ENCODE measurements at places on chromosomes 11 and 22.

DNA sequence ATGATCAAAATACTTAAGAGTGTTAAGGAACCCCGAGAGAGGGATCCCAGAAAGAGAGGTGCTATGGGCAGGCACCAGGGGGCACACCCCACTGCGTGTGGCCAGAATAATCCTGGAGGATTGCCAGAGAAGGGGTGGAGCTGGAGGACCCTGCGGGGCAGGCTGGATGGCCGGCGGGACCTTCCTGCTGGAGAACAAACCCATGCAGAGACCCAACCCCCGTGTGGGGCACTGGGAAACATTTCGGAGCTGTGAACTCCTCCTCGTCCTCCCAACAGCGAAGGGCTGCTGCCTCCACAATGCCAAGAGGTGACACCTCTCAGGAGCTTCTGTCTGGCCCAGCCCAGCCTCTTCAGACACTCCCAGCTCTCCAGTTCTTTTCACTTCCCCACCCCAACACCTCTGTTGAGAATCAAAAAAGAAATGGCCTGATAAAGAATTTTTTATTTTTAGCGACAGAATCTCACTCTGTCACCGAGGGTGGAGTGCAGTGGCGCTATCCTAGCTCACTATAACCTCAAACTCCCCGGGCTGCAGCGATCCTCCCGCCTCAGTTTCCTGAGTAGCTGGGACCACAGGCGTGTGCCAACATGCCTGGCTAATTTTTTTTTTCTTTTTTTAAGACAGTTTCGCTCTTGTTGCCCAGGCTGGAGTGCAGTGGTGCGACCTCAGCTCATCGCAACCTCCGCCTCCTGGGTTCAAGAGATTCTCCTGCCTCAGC, 25.6 kb downstream of the RHOD start:
- peaks cover 9% of the 10 kb centered on the region for H3K4me1 ChIP-seq
- H3K27me3 ChIP-seq = no peaks in the 10 kb centered on the region
- no peak for DNase-seq
- H3K27ac ChIP-seq = no peak overlapping the region

GRCh38 chr22:50730013-50730891, 7.8 kb upstream of the ACR start:
- H3K27ac ChIP-seq = no peak overlapping the region
- H3K36me3 ChIP-seq = no peaks in the 10 kb centered on the region
- H3K4me3 ChIP-seq = no peak overlapping the region
- no peaks in the 10 kb centered on the region for H3K4me1 ChIP-seq

- no peak overlapping the region for H3K27ac ChIP-seq
- H3K4me1 ChIP-seq = no peaks in the 10 kb centered on the region
- no peak for DNase-seq
- no peak overlapping the region for H3K4me3 ChIP-seq
- H3K36me3 ChIP-seq = no peaks in the 10 kb centered on the region
- H3K27me3 ChIP-seq = no peaks in the 10 kb centered on the region
Measured at GRCh38 chr22:33869946-33870345, 50.3 kb downstream of the LARGE1 start.

DNA sequence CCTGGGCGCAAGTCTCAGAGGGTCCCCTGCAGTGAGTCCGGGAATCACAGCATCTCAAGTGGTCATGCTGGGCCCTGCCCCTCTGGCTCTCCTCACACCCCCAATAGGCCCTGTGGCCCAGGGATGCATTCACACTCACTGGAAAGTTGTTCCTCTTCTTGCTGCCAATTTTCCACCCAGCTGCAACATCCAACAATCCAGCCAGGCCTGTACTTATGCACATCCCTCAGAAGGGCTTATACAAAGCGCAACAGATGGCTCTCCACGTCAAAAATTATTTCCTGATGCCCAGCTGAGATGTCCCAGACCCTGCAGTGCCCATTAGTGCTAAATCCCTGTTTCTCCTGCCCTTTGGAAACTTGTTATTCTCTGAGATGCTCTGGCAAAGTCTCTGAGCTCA, 407.8 kb upstream of the NARS2 start:
- H3K36me3 ChIP-seq = no peaks in the 10 kb centered on the region
- no peak overlapping the region for H3K4me3 ChIP-seq
- no peaks in the 10 kb centered on the region for H3K4me1 ChIP-seq
- no peak overlapping the region for H3K27ac ChIP-seq
- H3K27me3 ChIP-seq = no peaks in the 10 kb centered on the region

- H3K4me1 ChIP-seq = peaks cover 13% of the 10 kb centered on the region
- peaks cover 37% of the 10 kb centered on the region for H3K27me3 ChIP-seq
- no peak overlapping the region for H3K27ac ChIP-seq
Measured at GRCh38 chr11:128645968-128646367, 47.9 kb upstream of the FLI1 start.

GRCh38 chr11:24828938-24829605, 332.2 kb downstream of the LUZP2 start:
- H3K4me3 ChIP-seq = no peak overlapping the region
- no peaks in the 10 kb centered on the region for H3K4me1 ChIP-seq
- DNase-seq = no peak
- no peaks in the 10 kb centered on the region for H3K36me3 ChIP-seq
- H3K27ac ChIP-seq = no peak overlapping the region

GRCh38 chr11:105315287-105315686, 175.7 kb upstream of the CARD18 start:
- no peaks in the 10 kb centered on the region for H3K27me3 ChIP-seq
- no peak overlapping the region for H3K4me3 ChIP-seq
- H3K36me3 ChIP-seq = no peaks in the 10 kb centered on the region
- no peak overlapping the region for H3K27ac ChIP-seq

GRCh38 chr11:27557226-27557625, 50.7 kb upstream of the LIN7C start:
- no peaks in the 10 kb centered on the region for H3K36me3 ChIP-seq
- no peak overlapping the region for H3K4me3 ChIP-seq
- no peaks in the 10 kb centered on the region for H3K4me1 ChIP-seq
- H3K27ac ChIP-seq = no peak overlapping the region

- H3K36me3 ChIP-seq = no peaks in the 10 kb centered on the region
- H3K4me1 ChIP-seq = no peaks in the 10 kb centered on the region
- H3K27ac ChIP-seq = no peak overlapping the region
- no peak overlapping the region for H3K4me3 ChIP-seq
- peaks cover 23% of the 10 kb centered on the region for H3K27me3 ChIP-seq
- DNase-seq = no peak
Measured at GRCh38 chr11:7569044-7569443, 55.2 kb downstream of the PPFIBP2 start.

DNA sequence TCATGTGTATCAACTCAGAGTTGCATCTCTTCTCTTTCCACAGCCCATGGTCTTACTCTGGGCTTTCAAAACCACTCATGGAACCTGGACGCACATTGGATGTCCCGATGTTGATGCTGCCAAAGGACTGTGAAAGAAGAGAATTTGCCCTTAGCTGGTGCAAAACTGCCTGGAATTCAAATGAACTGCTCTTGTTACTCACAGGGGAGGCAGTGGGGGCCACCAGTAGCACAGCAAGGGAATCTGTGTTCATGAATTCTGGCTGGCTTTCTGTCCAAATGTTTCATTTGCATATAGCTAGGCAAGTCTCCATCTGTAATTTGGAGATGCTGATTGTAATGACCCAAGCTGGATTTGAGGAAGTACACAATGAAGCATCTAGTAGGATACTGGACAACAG, 24.9 kb downstream of the LMO2 start:
- no peaks in the 10 kb centered on the region for H3K36me3 ChIP-seq
- H3K4me1 ChIP-seq = peaks cover 4% of the 10 kb centered on the region
- no peak overlapping the region for H3K27ac ChIP-seq
- H3K27me3 ChIP-seq = peaks cover 63% of the 10 kb centered on the region
- no peak overlapping the region for H3K4me3 ChIP-seq
- no peak for DNase-seq

DNA sequence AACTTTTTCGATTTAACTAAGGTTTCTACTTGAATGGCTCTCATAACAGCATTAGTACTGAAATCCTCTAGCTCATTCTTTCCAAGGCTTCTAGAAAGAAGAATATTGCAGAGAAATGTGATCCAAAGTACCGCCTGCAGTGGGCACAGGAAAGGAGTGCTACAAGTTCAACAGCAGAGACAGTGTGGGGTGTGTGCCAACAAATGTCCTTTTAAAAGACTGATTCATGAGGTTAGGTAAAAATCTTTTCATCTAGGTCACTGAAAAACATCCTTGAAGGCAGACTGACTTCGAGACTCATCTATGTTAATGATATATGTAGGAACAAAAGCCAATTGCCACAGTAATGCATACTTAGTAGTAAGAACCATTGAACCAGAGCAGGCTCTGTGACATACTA, 349.1 kb upstream of the PITPNB start:
- DNase-seq = no peak
- H3K27me3 ChIP-seq = no peaks in the 10 kb centered on the region
- H3K36me3 ChIP-seq = no peaks in the 10 kb centered on the region
- H3K27ac ChIP-seq = no peak overlapping the region
- H3K4me3 ChIP-seq = no peak overlapping the region

- H3K27ac ChIP-seq = peak overlapping the region; percentile 93
- H3K36me3 ChIP-seq = peaks cover 33% of the 10 kb centered on the region
- H3K4me3 ChIP-seq = peak overlapping the region; percentile 94
- peaks cover 60% of the 10 kb centered on the region for H3K4me1 ChIP-seq
- DNase-seq = no peak
Measured at GRCh38 chr22:31291481-31292235, 630 bp downstream of the PIK3IP1 start.

GRCh38 chr11:102138670-102139069, 28.4 kb downstream of the YAP1 start:
- H3K36me3 ChIP-seq = no peaks in the 10 kb centered on the region
- H3K27me3 ChIP-seq = no peaks in the 10 kb centered on the region
- H3K4me1 ChIP-seq = no peaks in the 10 kb centered on the region

DNA sequence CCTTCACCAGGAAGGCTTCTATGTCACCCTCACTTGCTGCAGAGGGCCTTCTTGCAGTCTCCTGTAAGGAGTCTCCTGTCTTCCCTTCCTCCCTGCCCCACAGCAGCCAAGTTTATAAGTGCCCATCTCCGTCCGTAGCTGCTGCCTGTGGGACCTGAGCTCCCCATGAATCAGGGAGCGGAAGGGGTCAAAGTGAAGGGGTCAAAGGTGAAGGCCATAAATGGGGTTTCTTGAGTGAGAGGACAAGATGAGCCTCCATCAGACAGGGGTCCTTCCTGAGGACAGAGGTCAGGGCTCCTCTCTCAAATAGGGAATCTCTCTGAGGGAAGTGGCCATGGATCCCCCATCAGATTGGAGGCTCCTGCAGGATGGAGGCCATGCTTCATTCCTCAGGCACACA, 44.4 kb downstream of the ARRB1 start:
- H3K27ac ChIP-seq = no peak overlapping the region
- no peak overlapping the region for H3K4me3 ChIP-seq
- H3K36me3 ChIP-seq = no peaks in the 10 kb centered on the region
- no peaks in the 10 kb centered on the region for H3K27me3 ChIP-seq
- DNase-seq = no peak

DNA sequence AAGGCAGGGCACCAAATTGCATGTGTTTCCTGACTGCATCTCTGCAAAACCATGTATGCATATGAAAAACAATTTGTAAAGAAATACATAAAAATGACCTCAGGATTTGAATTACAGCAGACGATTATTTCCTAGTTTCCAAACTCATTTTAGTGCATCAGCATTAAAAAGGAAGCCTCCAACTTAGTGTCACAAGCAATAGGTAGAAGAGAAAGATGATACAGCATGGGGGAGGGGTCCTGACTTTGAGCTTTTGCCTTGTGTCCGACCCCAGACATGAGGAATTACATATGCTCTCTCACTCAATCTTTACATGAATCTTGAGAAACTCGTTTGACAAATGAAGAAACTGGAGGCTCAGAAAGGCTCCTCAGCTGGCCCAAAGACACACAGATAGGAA, 294.6 kb upstream of the NARS2 start:
- peaks cover 19% of the 10 kb centered on the region for H3K27me3 ChIP-seq
- H3K4me1 ChIP-seq = no peaks in the 10 kb centered on the region
- no peak overlapping the region for H3K4me3 ChIP-seq
- H3K27ac ChIP-seq = no peak overlapping the region
- no peaks in the 10 kb centered on the region for H3K36me3 ChIP-seq

GRCh38 chr22:32951076-32951806, 106.9 kb downstream of the SYN3 start:
- no peak overlapping the region for H3K4me3 ChIP-seq
- DNase-seq = no peak
- no peaks in the 10 kb centered on the region for H3K4me1 ChIP-seq
- no peak overlapping the region for H3K27ac ChIP-seq
- no peaks in the 10 kb centered on the region for H3K27me3 ChIP-seq

- DNase-seq = no peak
- no peaks in the 10 kb centered on the region for H3K36me3 ChIP-seq
- peaks cover 16% of the 10 kb centered on the region for H3K27me3 ChIP-seq
- no peak overlapping the region for H3K27ac ChIP-seq
Measured at GRCh38 chr22:38075961-38076360, 8.0 kb downstream of the SLC16A8 start.

- DNase-seq = no peak
- H3K4me1 ChIP-seq = peaks cover 29% of the 10 kb centered on the region
- no peak overlapping the region for H3K4me3 ChIP-seq
- no peak overlapping the region for H3K27ac ChIP-seq
- no peaks in the 10 kb centered on the region for H3K27me3 ChIP-seq
Measured at GRCh38 chr22:19599626-19600243, 75.5 kb upstream of the CLDN5 start.

DNA sequence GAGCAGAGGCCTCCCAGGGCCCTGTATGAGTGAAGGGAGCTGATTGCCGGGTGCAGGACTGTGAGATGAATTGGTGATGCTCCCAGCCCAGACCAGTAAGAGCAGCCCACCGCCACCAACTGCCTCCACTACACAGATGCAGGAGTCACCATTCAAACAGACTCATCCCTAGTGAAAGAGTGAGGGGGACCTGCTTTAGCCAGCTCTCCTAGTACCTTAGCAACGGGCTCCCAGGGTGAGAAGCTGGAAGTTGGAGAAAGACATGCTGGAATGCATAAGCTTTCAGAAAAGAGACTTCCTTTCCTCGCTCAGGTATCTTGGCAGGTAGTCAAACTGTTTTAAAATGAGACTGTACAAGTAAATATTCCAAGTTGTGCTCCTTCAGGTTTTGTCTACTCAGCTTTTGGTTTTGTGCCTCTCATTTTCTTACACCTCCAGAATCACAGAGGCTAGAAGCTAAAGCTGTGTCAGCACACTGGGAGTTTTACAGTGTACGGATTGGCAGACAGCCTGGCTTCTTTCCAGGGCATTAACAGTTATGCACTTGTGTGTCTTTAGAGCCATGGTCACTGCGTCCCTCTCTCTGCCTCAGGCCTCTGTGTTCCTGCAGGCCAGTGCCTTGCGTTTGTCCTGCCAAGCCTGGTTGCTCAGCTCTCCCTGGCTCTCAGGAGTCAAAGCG, 146.2 kb downstream of the ATXN10 start:
- no peak for DNase-seq
- peaks cover 4% of the 10 kb centered on the region for H3K36me3 ChIP-seq
- H3K27me3 ChIP-seq = no peaks in the 10 kb centered on the region
- no peaks in the 10 kb centered on the region for H3K4me1 ChIP-seq

Measured in T-helper 2 cell treated with Interferon-gamma antibody and Interleukin-4, amounts not matched to agents 5 μg/mL and 100 μg/mL, for 36 hours (primary cell).